ENCODE measurements at places on chromosomes 16 and 17.

DNA sequence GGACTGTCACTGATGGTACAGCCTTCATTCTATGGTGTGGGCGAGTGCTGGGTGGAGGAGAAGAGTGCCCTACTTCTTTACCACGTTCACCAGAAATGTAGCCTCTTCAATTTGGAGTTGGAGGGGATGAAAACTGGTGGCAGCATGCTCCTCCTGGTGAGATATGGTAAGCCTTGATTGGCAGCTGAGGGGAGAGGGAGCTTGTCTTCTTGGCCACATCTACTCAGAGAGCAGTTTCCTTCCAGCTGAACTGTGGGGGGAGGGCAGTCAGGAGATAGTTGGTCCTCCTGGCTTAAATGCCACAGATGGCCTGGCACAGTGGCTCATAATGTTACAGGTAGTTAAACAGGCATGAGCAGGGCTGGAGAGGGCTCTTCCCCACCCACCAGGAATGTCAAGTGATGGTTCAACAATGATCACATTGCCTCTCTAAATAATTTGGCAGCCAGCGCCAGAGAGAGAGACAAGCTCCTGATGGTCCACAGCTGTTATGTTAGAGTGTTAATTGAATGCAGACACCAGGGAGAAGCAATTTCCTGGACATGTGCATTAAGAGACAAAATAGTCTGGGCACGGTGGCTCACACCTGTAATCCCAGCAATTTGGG, 9.0 kb upstream of the MAPK3 start:
- no peak for DNase-seq

DNA sequence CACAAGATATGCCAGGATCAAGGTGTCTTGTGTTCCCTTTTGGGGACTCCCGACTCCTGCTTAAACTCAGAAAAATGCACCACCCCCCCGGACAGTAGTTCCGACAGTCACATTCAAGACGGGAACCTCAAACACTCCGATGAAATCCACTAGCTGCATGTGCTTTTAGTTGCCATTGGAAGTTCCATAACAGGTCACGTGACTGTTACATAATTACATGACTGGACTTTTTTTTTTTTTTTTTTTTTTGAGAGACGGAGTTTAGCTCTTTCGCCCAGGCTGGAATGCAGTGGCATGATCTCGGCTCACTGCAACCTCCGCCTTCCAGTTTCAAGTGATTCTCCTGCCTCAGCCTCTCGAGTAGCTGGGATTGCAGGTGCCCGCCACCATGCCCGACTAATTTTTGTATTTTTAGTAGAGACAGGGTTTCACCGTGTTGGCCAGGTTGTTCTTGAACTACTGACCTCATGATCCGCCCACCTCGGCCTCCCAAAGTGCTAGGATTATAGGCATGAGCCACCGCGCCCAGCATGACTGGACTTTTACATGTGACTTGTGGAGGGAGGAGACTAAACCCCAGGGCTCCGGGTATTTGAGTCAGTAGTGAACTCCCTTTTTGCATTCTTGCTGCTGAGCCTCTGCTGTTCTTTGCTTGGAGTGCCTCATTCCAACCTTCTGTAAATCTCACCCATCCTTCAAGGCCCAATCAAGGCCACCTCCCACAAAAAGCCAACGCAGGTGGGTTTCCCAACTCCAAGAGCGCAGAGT, 1.6 kb downstream of the SIRT7 start:
- DNase-seq = no peak

DNA sequence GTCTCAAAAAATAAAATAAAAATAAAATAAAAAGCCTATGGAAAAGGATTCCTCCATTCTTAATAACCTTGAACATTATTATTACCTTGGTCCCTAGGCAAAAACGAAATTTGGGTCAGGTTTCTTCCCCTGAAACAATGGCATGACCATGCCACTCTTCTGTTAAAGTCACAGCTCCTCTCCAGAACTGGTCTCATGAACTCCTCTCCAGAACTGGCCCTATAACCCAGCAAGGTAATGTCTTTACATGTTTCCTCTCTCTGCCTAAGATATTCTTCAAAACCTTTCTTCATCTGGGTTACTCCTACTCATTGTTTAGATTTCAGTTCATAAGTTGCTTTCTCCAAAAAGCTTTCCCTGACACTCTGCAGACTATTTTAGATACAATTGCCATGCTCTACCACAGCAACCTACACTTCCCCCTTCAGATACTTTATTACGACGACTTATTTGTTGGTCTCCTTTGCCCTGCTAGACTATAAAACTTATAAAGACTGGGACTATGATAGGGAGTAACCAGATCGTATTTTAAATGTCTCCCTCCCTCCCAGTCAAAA, 13.5 kb downstream of the TRIM37 start:
- DNase-seq = no peak

DNA sequence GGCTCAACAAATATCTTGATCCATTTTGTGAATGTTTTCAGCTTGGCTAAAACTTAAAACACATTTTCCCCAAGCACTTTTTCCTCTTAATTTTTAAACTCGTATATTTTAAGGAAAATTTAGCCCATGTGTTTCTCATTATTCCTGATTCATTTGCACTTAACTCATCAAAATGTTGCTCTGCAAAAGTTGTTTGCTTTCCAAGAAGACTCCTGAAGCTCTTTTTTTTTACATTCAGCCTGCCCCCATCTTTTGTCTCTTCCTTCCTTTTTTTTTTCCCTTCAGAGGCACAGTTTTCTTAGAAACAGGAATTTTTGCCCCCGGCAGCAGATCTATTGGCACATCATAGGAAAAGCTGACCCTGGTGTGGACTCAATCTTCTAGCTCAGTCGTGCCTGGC, 155.0 kb upstream of the SALL1 start:
- no peak for DNase-seq

DNA sequence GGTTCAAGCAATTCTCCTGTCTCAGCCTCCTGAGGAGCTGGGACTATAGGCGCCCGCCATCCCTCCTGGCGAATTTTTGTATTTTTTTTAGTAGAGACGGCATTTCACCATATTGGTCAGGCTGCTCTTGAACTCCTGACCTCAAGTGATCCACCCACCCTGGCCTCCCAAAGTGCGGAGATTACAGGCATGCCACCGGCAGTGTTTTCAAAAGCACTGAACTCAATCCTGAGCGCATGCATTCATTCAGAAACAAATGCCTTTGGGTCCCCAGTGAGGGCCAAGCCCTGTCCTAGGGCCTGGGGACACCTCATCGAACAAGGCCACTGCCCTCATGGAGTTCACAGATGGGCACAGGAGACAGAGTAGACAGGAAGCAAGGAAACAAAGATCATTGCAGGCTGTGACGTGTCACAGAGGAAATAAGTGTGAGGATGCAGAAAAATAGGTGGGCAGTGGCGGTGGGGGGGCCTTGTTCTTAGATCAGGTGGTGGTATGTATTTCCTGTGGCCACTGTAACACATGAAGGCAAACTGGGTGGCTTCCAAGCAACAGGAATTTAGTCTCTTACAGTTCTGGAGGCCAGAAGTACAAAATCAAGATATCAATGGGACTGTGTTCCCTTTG, 12.5 kb downstream of the TMEM114 start:
- no peak for DNase-seq

GRCh38 chr17:45759761-45760160, 24.4 kb upstream of the CRHR1 start:
- DNase-seq = no peak

DNA sequence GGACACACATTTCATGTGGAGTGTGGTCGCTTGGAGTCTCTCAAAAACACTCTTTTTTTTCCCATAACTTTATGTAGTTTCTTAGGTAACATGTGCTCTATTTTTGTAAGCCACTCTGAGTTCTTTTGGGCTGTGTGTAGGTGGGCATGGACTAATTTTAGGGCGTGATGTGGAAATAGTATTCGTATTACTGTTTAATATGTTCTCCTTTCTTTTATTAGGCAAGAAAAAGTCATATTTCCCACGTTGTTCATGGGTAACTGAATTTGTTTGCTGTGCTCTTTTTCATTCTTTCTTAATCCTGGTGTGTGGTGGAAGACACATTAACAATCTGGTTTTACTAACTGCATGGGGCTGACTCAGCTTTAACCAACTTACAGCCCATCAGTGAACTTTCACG, 27.4 kb downstream of the NDEL1 start:
- DNase-seq = no peak

- no peak for DNase-seq
These were observed 63.6 kb downstream of the SMG6 start for GRCh38 chr17:2239882-2240430.

DNA sequence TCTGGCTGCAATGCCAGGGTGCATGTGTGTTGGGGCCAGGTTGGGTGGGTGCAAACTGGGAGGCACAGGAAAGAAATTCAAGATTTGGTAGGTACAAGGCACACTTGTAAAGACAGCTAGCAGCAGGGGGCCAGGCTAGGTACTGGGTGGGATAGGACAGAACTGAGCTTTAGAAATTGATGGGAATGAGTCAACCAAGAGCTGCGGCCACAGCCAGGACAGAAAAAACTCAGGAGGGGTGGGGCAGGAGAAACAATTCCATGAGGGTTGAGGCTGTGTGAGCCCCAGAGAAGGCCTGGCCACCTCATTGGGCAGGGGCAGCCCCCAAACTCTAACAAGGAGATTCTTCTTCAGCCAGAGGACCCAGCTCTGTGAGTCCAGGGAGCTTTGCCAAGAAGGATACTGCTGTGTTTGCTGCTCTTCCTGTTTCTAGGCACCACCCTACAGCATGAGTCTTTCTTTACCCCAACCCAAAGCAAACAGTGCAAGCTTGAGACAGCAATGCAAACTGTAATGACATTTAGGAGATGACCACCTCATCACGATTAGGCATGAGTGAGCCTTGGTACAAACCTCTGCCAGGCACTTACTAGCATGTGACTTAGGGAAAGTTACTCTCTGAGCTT, 21.3 kb upstream of the CCDC182 start:
- DNase-seq = no peak

DNA sequence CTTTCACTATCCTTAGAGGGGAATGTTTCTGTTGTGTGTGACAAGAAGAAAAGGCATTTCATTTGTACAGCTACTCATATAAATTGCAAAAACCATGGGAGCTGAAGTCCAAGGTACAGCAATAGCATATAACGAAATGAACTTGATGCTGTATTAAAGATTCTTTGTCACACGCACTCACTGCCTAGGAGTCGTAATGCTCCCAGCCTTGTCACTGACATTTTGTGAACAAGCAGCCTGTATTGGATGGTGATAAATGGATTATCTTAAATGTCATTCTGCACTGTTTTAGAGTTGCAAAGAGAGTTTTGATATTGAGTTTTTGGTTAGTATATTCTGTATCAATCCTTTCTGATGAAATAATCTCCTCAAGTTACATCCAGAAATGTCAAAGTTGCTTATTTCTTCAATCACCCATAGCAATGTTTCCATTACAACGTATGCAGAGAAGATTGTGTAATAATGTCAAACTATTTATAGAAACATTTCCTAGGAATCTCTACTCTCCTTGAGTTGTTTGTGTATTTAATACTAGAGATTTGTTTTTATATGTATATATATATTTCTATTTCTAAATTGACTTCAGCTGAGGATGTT, 270.6 kb downstream of the FTO start:
- no peak for DNase-seq

- DNase-seq = no peak
These were observed 678 bp downstream of the MGAT5B start for GRCh38 chr17:76868669-76869495.

DNA sequence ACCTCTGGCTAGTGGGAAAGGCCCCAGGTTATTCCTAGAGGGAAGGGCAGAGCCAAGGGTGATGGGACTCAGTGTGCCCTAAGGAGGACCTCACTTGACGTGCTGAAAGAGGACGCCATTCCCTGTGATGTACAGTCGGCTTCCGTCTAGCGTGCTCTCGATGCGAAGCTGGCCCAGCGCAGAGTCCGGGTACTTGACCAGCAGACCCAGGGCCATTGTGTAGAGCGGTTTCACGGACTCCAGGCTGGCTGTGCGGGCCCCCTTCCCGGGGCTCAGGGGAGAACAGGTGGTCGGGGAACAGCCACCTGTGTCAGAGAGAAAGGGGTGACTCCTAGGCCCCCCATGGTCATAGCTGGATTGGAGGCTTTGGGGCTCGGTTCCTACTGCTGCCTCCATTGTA, 19.9 kb downstream of the PLEKHG4 start:
- DNase-seq = no peak

- no peak for DNase-seq
These were observed 8.1 kb downstream of the SMIM5 start for GRCh38 chr17:75641343-75641742.

DNA sequence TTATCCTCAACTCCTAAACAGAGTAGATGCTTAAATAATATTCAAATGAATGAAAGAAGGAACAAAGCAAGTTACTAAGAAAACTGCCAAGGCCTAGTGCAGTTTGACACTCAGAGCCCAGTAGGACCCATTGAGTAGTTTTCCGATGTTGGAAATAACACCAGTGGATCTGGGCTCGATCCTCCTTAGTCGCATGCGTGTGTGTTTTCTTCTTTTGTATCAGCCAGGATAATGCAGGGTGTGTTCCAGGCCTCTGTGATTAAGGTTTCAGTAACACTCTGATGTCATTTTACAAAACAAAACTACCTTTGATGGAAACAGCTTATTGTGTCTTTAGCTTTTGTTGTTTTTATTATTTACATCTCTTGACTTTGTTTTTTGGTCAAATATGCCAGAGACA, 24.5 kb downstream of the KSR1 start:
- no peak for DNase-seq

DNA sequence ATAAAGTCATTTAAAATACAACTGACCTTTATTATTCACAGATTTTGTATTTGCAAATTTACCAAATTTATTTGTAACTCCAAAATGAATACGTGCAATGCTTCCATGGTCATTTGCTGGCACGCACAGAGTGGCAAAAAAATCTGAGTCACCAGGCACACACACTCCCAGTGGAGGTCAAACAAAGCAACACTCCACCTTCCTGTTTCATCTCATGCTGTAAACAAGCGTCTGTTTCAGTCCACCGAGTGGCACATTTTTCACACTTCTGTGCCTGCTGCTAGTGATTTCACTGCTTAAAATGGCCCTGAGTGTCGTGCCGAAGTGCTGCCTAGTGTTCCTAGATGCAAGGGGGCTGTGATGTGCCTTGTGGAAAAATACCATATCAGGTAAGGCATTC, 17.8 kb upstream of the ITGAE start:
- no peak for DNase-seq

DNA sequence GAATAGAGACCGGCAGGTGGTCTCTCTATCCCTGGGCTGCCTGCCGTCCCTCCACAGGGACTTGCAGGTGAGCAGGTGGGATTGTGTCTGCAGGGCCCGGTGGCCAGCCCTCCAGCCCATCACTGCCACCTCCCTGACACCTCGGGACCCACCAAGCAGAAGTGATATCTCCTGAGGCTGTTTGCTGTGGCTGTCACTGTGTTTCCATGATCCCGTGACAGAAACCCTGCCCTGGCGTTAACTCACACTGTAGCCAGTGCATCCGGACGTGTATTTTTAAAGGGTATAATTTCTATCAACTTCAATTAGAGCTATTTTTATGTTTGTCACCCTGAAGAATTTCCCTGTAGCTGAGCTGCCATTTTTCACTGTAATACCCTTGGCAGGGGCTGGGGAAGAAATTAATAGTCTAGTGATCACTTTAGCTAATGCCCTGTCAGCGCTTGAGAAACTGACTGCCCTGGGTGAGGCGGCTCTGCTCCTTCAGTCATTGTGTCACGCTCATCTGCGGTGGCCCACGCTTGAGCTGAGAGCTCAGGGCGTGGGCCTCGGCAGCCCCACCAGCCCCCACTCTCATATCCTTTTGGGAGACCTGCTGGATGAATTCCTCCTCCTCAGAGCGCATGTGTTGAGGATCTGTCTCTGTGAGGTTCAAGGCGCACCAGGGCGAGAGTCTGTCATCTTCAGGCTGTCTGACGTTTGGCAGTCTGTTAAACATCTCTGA, 229.9 kb upstream of the CIBAR2 start:
- DNase-seq = no peak
